ENCODE measurements at places on chromosomes 1 and 21.
A peak's percentile ranks its signal among the peaks of the same experiment; 100 is the strongest.

DNA sequence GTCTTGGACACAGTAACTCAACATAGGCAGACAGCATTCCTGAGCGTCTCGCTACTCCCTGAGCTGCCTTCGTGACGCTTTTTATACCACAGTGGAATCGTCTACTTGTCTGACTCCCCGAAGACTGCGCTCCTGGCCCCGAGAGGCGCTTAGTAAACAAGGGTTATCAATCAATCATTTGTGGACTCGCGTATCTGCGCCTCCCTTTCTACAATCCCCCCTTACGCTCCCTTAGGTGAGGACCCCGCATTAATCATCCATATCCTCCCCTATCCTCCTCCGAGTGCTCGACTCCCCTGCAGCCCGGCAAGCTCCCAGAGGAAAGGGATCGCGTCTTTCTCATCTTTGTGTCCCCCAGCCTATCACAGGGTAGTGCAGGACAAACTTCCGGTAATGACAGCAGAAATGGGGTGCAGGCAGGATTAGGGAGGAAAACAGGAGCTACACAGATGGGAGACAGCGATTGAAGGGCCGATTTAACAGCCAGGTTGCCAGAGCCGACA lies 522 bp downstream of the TMEM59 start:
- peak; percentile 30 for DNase-seq

DNA sequence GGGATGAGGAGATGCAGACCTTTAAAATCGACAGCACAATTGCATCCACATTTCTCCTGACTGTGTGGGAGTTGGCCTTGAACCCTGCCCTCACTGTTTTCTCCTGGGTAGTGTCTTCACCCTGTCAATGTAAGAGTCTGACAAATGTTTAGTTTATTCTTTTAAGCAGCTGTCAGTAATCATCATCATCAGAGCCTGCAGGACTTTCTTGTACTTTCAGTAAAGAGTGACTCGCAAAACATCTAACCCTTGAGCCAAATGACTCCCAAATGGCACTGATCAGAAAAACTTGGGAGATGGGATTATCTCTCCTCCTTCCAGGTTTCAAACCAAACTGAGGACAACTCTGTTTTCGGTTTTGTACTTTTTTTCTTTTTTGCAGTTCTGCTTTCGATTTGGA lies 460.2 kb downstream of the KIF26B start:
- no peak for DNase-seq

DNA sequence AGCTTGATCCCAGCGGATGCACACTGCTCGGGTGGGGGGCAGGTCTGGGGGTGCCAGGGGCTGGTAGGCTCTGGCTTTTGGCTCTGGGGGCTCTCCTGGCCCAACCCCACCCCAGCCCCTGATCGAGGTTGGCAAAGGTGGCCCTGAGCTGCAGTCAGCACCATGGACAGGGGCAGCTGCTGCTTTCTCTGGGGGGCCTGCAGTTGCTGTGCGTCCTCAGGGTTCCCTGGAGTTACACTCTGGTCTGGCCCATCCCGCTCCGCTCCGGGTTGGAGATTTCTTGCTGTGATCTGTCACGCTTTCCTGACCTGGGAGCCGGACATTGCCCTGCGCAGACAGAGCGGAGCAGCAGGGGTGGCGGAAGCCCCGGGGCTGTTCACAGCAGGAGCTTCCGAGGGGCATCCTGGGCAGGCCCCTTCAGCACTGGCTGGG lies 8.0 kb upstream of the PLCH2 start:
- no peak for DNase-seq

DNA sequence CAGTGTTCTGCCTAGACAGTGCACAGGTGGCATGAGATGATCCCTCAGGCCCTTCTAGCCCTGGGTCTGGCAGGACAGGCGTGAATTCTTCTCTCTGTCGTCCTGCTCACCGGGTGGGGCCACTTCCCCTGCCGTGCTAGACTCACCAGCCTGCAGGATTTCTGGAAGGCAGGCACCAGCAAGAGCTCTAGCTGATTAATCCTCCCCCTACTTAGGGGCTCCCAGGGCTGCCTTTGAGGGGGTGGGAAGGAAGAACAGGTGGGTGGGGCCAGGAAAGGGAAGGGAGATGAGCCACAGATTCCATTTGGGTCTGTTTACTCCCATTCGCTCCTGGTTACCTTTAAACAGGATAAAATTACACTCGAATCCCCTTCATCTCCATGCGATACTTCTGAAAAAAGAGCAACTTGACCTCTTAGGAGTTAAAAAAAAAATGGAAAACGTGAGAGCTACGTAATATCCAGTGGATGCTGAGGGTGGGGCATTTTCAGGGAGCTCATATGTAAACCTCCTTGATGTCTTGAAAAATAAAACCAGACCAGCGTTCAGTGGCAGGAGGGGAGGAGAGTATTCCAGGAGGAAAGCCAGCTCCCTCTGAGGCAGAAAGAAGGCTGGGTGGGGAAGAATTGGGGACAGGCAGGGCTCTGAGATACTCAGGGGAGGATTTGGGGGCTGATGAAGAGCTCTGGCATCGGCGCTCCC lies 665.5 kb downstream of the PTPRU start:
- DNase-seq, result no peak

DNA sequence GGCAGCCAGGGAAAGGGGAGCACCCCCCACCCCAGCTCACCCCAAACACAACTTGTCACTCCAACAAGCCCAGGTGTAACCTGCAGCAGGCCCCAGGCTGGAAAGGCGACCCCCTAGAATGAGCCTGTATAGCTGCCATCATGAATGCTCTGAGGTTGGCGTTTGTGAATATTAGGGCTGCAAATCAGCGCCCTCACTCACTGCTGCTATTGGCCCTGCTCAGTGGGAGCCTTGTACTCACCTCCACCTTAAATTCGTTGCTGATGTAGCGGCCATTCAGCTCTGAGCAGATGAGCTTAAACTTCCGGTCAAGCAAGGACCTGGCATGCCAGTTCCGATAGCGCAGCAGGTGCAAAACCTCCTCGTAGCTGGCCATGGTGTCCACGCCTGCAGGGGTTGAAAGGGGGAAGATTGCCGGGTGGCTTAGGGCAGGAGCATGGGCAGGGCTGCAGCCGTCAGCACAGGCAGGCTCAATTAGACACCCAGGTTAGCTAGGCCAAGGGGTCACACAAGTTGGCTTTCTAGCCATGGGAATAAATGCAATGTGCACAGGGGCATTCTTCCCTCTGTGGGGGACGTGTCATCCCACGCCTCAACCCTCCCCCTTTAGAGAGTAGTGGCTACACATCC lies 81.7 kb downstream of the PIK3CD start:
- no peak for DNase-seq

GRCh38 chr1:184757406-184757805 lies 2.7 kb upstream of the EDEM3 start:
- no peak for DNase-seq
